Mucosa of gallbladder (tissue), 1 donor: ENCODE measurements at places on chromosomes 12 and 14. TPM values are rescaled to one million over a fixed set of nuclear protein-coding genes. Genes with fewer than 3 reads are reported as not detected.
A peak's percentile ranks its signal among the peaks of the same experiment; 100 is the strongest.

DNA sequence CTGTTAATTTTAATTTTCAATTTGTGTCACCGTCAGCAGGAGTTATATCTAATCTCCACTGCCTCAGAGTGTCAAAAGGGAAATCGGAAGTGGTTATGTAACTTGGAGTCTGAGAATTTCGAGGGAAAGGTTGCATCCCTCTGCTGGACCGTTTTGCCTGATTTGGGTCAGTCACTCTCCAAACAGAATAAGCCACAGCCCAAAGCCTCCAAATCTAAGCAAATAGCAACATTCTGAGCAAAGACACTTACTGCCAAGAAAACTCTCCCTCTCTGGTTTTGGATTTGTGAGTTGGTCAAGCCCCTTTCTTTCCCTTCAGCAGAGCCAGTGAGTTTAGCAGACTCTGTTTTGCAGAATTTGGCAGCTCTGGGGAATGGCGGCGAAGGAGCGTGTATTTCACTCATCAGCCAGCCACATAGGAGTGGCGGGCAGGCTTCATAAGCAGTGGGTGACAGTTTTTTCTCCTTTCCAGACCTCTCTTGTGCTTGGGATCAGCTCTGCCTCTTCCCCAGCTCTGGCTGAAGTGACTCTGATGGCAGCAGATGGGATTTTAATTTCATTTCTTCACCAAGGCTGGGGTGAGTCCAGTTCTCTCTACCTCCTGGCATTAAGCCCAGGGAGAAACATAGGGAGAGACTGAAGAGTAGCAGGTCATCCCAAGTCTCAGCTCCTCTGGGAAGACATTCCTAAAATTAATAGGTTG lies 218.7 kb upstream of the NOS1 start:
- DNase-seq: no peak

DNA sequence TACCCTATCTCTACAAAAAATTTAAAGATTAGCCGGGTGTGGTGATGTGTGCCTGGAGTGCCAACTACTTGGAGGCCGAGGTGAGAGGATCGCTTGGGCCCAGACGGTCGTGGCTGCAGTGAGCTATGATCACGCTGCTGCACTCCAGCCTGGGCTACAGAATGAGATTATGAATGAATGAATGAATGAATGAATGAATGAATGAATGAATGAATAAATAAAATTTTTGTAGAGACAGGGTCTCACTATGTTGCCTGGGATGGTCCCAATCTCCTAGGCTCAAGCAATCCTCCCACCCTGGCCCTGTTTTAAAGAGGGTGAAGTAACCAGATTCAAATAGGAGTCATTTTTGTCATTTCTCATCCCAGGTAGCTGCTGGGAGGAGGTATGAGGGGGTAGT lies 176.2 kb upstream of the HIF1A start:
- DNase-seq: no peak

GRCh38 chr14:64281805-64282204 lies 12.4 kb downstream of the ESR2 start:
- DNase-seq: no peak

- no peak for DNase-seq
Observed at GRCh38 chr12:131171029-131171428, 217.3 kb downstream of the ADGRD1 start.

The PPP2R3C gene
- 27.3 TPM for total RNA-seq

- peak; percentile 85 for DNase-seq
Observed at GRCh38 chr12:9064815-9065606, 50.7 kb downstream of the A2M start.

The SMOC1 gene
- total RNA-seq: 3.1 TPM

- DNase-seq: no peak
Observed at GRCh38 chr12:111160350-111161241, 208.3 kb downstream of the PHETA1 start.

The TEAD4 gene
- total RNA-seq: 5.1 TPM

The GPR132 gene
- 3.7 TPM for total RNA-seq
